CD4-positive, alpha-beta T cell (primary cell): ENCODE measurements at places on chromosomes 3 and 15. TPM values are rescaled to one million over a fixed set of nuclear protein-coding genes. Genes with fewer than 3 reads are reported as not detected.

- DNase-seq, result no peak
Observed at GRCh38 chr3:111385971-111386495, 156.0 kb upstream of the CD96 start.

HTR3E gene
- not detected for total RNA-seq

DNA sequence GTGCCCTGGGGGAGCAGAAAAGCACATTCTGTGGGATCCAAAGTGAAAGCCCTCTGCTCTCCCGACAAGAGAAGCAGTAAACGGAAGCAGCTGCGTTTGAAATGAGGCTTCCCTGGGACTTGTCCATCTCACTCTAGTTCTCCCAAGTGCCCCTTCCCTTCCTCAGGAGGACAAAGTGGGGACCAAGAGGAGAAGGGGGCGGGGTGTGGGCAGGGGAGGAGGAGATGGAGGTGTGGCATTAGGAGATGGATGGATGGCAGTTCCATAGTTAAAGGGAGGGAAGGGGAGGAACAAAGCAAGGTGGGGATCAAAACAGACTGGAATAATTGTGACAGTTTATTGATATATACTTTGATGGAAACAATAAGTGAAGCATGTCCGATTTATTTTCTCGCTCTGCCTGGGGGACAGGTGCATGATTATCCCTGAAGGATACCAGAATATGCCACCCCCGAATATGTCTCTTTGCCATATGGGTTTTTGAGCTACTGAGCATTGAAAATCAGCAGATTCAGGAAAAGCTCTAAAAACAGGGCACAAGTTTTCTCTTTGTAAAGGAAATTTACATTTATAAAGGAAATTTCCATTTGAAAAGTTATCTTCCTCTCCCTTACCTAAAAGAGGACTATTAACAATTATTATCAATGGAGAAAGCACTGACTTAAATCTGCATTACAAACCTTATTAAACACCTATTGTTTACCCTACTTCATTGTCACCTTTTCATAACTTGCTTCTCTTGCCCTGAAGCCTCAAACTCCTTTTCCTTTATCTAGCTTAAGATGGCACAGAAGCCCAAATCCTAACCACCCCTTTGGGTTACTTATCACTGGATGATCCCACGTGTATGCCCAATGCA is 58.9 kb upstream of the DAZL start:
- DNase-seq, result no peak

DNA sequence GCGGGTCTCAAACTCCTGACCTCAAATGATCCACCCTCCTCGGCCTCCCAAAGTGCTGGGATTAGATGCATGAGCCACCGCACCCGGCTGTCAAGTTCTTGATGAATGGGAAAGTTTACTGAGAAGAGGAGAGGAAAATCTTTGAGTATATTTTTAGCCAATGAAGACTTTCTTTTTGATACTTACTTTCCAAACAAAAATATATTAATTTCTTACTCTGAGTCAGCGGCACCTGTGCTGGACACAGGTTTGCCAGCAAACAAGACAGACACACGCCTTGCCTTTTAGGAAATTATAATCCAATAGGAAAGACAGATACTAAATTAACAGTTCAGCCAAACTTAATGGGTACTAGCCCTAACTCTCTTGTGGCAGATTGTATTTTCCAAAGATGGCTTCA is 166.6 kb downstream of the SHQ1 start:
- DNase-seq, result no peak

P2RY13 gene
- total RNA-seq, result not detected

DNA sequence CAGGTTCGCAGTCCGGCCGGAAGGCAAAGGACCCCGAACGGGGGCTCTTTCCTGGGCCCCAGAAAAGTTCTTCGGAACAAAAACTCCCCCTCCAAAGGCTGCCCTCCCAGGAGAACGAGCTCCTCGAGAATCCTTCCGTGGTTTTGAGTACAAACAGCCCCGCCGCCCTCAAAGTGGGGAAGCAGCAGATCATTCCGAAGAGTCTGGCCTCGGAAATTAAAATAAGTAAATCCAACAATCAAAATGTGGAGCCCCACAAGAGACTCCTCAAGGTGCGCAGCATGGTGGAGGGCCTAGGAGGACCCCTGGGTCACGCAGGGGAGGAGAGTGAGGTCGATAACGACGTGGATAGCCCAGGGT is 1.3 kb downstream of the ARHGEF26 start:
- no peak for DNase-seq

RASA2 gene
- 96.1 TPM for total RNA-seq

DNA sequence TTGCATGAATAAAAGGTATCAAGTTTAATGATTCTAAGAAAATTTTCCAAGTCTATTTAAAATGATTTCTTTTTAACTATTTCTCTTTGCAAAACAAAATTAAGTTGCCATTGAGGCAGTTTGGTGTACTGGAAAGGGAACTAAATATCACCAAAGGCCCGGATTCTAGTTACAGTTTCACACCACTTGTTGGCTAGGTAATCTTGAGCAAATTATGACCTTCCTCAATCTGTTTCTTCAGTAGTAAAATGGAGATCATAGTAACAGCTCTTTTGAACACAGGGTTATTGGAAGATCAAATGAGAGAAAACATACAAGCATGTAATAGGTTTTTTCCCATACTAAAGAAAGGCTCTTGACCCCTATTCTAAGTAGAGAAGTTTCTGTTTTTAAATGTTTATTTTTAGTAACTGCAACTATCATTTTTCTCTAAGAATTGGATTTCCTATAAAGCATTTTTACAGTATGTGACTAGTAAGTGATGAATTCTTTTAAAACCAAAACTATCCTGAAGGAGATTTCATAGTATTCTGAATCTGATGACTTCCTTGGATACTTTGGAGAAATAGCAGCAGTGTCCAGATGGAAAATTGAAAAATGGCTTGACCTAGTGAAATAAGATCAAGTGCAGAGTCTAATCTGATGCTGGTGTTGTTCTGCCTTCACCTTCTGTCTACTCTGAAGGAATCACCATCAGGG is 15.7 kb downstream of the SCAANT1 start:
- no peak for DNase-seq

ZKSCAN7 gene
- 0.20 TPM for total RNA-seq

NANOGP8 gene
- total RNA-seq, result not detected

GRCh38 chr3:192817053-192817452 is 89.7 kb upstream of the FGF12 start:
- DNase-seq, result no peak

TGM5 gene
- total RNA-seq, result not detected

ISLR2 gene
- not detected for total RNA-seq

DNA sequence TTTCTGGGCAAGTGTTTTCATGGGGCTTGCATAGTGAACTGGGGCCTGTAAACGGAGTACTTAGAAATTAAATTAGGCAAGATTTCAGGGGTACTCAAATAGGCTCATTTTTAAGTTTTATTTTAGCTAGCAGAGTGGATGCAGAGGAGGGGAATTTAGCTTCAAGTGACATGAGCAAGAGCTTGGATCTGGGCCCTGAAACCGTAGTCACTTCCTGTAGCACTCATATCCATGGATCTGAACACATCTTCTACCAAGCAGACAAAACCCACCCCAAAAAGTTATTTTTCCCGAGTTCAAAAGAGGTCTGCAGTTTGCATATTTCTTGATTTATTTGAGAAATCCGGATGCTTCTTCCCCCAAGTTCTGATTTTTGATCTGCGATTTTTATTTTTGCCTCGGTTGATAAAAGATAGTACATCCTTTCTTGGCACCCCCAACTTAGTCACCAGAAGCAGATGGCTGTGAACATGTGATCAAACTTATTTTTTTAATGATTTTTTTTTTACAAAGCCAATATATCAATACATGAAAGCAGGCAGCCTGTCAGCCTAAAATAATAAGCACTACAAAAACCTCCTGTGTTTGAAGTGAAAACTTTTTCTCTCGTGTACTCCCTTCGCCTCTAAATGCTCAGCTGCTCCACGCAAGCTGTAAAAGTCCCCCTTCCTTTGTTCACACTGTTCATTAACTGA is 36.6 kb upstream of the STT3B start:
- no peak for DNase-seq

- DNase-seq, result no peak
Observed at GRCh38 chr3:177146646-177147045, 50.6 kb downstream of the TBL1XR1 start.

DNA sequence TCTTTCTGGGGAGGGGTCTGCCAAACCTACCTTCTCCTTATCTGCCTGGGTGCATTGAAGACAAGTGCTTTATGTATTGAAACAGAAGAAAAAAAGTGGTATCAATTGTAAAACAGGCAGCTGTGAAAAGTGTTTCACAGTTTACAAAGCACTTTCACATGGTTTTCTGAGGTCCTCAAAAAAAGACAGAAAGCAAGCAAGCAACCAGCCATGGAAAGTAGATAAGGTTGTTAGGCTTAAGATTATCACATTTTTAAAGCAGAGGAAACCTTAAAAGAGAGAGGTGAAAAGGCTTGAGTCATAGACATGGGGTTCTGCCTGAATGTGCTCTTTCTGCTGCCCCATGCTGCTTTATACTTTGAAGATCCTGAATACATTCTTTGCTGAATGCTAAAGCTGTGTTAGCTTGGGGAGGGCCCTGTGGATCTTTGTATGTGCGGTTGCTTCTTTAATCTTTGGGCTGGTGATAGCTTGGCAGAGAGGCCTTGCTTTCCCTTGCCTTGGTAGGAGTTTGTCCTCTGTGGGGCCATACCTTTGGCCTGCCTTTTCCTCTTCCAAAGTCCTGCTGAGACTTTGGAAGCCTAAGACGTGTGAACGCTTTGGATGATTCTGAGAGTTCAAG is 2.6 kb downstream of the SMAD3 start:
- peak; percentile 48 for DNase-seq

IL17RE gene
- 1.6 TPM for total RNA-seq

- no peak for DNase-seq
Observed at GRCh38 chr15:98898122-98898521, 109.5 kb downstream of the PGPEP1L start.

GRCh38 chr3:6781092-6781491 is 79.8 kb upstream of the GRM7 start:
- no peak for DNase-seq

DNA sequence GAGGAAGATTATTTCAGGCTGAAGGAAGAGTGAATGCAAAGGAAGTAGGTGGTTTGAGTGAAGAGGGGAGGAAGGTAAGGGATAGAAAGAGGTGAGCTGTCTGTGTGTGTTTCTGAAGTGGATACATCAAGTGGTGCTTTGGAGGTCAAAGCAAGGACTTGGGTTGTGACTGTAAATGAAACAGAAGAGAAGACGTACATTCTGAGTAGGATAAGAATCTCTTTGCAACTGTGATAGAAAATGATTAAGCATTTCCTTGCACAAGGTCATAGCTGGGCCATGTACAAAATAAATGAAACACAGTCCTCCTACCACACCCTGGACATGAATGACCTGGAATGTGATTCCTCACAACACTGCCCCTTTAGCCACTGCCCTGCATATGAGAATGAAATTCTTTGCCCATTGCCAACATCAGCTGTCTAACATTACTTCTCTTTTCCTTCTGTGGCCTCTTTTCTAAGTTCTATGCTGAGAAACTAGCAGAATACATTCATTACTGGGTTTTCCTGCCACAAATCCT is 28.3 kb upstream of the MINDY4B start:
- no peak for DNase-seq

DNA sequence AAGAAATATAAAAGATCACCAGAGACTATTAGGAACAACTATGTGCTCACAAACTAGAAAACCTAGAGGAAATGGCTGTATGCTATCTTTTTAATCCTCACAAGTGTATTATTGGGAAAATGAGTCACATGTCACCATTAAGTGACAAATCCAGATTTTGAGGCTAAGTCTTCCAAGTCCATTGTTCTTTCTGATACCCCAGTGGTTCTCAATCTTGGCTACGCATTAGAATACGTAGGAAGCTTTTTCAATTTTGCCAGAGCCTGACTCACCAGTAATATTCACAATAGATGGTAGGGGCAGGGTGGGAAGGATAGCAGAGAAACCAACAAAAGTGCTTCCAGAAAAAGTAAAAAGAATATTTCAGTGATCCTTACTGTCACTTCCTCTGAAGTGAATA is 117.0 kb downstream of the FILIP1L start:
- no peak for DNase-seq

IMPG2 gene
- total RNA-seq, result 0.45 TPM

DNA sequence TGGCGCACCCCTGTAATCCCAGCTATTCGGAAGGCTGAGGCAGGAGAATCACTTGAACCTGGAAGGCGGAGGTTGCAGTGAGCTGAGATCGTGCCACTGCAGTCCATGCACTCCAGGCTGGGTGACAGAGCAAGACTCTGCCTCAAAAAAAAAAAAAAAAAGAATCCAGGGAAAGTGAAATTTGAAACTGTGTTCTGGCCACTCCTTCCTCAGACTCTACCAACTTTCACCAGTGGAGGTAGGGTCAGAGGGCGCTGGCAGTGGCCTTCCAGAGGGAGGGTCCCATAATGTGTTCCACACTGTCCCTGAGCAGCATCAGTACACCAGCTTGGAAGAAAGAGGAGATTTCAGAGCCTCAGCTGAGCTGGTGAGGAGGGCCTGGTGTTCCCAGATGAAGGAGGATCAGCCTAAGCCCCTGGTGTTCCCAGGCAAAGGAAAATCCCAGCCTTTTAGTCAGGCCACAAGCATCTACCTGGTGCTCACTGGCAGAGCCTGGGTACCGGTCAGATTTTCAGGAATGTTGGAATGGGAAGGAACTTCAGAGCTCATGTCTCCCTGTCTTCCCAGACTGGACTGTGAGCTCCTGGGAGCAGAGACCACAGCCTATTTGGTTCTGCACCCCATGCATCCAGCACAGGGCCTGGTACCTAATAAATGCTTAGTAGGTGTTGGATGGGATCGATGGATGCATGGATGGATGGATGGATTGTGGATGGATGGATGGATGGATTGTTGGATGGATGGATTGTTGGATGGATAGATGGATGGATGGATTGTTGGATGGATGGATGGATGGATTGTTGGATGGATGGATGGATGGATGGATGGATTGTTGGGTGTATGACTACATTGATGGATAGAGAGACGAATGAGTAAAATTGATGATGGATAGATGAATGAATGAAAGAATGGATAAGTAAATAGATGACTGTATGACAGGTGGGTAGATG is 117.9 kb downstream of the CORO2B start:
- DNase-seq, result no peak

DNA sequence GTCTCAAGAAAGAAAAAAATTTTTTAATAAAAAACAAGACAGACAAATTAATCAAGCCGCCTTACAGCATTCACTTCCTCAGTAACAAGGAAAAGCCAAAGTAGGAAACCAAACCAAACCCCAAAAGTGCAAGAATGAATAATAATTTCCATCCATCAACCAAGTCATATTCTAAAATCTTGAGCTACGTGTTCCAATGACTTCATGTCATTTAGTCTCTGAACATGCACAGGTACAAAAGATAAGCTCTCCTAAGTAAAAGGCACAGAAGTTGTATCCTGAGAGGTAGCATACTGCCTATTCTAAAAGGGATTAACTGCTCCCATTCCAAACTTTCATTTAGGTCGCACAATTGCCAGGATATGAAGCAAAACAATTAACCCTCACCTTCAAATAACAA is 29.7 kb downstream of the SLC4A7 start:
- no peak for DNase-seq

DNA sequence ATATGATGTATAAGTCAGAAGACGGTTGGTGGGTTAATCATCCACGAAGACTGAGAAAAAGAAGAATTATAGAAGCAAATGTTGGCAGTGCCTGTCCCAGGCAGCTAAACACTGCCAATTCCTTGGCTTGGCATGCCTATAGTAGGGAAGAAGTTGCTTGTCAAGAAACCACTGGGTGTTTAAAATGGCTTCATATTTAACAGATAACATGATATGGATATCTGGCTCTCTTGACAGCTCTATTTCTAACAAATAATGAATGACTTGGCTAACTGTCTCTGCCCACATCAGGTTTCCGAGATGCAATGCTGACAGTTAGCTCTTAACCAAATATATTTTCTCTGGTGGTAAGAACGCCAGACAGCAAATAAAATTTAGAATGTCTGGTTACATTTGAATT is 341.7 kb upstream of the KCNMB2 start:
- no peak for DNase-seq

MCTP2 gene
- total RNA-seq, result 8.0 TPM
